ENCODE measurements at places on chromosomes 7 and 10. TPM values are rescaled to one million over a fixed set of nuclear protein-coding genes. Genes with fewer than 3 reads are reported as not detected.

POLR3A gene
- total RNA-seq = 19.3 TPM

DPYSL4 gene
- total RNA-seq = 15.0 TPM

EFCAB10 gene
- not detected for total RNA-seq

ADARB2 gene
- not detected for total RNA-seq

DNA sequence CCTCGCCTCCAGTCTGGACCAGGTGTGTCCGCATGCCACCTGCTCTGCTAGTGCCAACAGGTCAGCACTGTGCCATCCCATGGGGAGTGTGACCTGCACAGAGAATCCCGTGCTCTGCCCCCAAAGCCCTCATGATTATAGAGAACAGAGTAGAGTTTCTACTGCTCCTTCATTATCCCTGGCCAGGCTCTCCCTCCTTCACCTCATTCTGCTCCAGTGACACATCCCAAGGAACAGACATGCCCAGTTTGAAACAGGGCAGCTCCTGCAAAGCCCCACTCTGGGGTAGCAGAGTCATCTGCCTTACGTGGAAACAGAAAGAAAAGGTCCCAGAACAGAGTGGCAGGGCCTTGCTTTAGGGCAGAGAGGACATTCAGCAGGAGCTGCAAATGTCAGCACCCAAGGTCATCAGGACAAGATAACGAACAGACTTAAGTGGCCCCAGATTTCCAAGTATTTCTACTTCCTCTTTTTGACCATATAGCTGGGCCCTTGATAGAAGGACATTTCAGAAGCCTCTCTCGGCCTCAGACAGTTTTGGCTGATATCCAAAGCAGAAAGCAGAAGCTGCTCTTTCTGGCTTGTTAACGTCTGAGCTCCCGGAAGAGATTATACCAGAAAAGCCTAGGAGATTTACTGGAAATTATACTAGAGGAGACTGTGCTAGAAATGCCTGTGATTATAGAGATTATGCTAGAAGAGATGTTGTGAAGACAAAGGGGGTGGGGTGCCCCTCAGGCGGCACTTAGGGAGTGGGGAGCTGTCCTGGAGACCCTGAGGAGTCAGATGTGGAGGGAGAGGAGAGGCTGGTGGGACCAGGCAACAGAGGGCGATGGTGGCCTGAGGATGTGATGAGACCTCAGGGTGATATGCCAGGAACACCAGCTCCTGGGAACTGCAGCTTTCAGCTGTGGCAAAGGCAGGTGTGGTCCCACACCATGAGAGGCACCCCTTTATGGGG, 12.6 kb downstream of the TMEM176B start:
- no peaks in the 10 kb centered on the region for H3K27me3 ChIP-seq
- no peaks in the 10 kb centered on the region for H3K36me3 ChIP-seq
- no peak for DNase-seq
- H3K4me3 ChIP-seq = no peak overlapping the region

- no peak overlapping the region for H3K27ac ChIP-seq
- H3K4me3 ChIP-seq = no peak overlapping the region
- H3K4me1 ChIP-seq = peaks cover 46% of the 10 kb centered on the region
- H3K36me3 ChIP-seq = peaks cover 27% of the 10 kb centered on the region
These were observed 27.8 kb downstream of the SMURF1 start for GRCh38 chr7:99116144-99116543.

DNA sequence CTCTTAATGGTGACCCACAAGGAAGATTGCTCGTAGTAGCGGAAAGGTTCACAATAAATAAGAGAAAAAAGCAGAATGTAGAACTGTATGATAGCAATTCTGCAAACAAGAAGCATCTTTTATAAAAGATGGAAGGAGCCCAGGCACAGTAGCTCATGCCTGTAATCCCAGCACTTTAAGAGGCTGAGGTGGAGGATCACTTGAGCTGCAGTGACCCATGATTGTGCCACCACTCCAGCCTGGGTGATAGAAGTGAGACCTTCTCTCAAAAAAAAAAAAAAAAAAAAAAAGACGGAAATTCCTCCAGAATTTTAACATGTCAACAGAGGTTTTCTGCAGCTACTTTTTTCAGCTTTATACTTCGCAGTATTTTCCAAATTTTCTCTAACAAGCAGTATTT, 13.2 kb downstream of the GATAD1 start:
- H3K4me1 ChIP-seq = no peaks in the 10 kb centered on the region
- no peak for DNase-seq
- H3K27ac ChIP-seq = no peak overlapping the region

GRCh38 chr10:93742633-93743349, 14.9 kb upstream of the LGI1 start:
- H3K4me3 ChIP-seq = no peak overlapping the region
- DNase-seq = no peak
- H3K4me1 ChIP-seq = no peaks in the 10 kb centered on the region
- H3K36me3 ChIP-seq = no peaks in the 10 kb centered on the region
- H3K27ac ChIP-seq = no peak overlapping the region
- H3K27me3 ChIP-seq = peaks cover 9% of the 10 kb centered on the region

DNA sequence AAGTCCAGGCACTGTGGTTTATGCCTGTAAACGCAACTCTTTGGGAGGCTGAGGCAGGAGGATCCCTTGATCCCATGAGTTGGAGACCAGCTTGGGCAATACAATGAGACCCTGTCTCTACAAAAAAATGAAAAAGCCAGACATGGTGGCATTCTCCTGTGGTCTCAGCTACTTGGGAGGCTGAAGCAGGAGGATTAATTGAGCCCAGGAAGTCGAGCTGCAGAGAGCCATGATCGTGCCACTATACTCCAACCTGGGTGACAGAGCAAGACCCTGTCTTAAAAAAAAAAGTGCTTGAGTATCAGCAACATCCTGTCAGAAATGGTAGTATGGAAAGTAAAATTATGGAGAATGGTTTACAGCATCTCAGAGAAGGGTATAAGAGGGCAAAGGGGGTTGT, 11.6 kb downstream of the APBB1IP start:
- H3K36me3 ChIP-seq = peaks cover 54% of the 10 kb centered on the region
- peak overlapping the region; percentile 89 for H3K27ac ChIP-seq
- H3K4me3 ChIP-seq = no peak overlapping the region
- H3K4me1 ChIP-seq = peaks cover 87% of the 10 kb centered on the region

DNA sequence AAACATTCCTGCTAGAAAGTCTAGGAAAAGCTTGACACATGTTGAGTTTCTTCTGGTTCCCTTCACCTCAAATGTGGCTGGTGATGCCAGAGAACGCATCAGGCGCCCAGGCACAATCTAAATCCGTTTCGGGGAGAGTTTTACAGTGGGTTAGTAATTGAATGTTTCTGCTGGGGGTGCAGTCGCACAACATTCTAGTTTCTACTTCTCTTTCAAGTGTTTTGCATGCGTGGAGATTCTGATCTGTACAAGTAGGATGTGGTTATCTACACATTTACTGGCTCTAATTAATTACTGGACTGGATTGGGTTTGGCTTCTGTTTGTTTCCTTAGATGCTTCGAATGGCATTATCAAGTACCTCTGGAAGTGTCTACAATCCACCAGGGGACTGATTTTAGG, 173.8 kb downstream of the TMEM26 start:
- peaks cover 3% of the 10 kb centered on the region for H3K27me3 ChIP-seq
- no peak overlapping the region for H3K27ac ChIP-seq
- H3K36me3 ChIP-seq = no peaks in the 10 kb centered on the region
- no peaks in the 10 kb centered on the region for H3K4me1 ChIP-seq
